Stimulated activated CD8-positive, alpha-beta memory T cell treated with anti-CD3 and anti-CD28 coated beads, Interleukin-4, amount 100 ng/mL, for 24 hours (primary cell): ENCODE measurements at places on chromosomes 12 and 14.

- no peak for DNase-seq
Measured at GRCh38 chr12:92504594-92504981, 198.2 kb upstream of the PLEKHG7 start.

DNA sequence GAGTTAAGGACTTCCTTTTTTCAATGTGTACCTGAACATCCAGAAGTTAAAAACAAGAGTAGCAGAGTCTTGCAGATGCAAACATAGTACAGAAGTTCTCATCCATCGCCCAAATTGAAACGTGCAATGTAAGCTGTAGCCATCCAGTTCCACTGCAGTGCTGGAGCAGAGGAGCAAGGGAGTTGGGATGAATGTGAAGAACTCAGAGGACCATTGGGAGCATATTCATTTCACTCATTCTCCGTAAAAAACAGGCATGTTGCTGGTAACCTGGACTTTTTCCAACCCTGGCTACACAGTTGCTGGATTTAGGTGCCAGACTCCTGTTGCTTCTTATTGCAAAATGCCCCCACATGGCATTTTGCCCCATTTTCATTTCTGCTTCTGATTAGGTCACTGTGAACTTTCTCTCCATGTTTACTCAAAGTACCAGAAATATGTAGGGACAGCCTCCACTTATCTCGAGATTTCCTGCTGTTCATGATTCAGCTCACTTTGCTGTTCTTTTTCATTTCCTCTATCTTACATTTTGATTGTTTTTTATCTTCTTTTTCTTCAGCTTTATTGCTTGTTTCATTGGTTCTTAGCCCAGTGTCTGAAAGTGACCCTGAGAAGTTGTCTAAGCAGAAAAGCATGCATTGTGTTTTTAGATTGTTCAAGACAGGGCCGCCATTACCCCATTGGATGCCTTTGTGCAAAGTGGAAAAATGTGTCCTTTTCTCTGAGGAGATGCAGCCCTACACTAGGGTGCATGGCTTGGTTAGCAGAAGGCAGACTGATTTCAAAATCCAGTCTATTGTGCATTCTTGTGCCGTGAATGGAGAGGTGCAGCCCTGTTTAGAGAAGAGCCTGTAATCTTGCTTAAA is 109.0 kb upstream of the AMIGO2 start:
- no peak for DNase-seq

- no peak for DNase-seq
Measured at GRCh38 chr12:124321556-124322270, 26.8 kb downstream of the RFLNA start.

- no peak for DNase-seq
Measured at GRCh38 chr14:101627915-101628262, 66.6 kb downstream of the DIO3 start.

GRCh38 chr12:102543494-102544485 is 63.4 kb upstream of the IGF1 start:
- no peak for DNase-seq

DNA sequence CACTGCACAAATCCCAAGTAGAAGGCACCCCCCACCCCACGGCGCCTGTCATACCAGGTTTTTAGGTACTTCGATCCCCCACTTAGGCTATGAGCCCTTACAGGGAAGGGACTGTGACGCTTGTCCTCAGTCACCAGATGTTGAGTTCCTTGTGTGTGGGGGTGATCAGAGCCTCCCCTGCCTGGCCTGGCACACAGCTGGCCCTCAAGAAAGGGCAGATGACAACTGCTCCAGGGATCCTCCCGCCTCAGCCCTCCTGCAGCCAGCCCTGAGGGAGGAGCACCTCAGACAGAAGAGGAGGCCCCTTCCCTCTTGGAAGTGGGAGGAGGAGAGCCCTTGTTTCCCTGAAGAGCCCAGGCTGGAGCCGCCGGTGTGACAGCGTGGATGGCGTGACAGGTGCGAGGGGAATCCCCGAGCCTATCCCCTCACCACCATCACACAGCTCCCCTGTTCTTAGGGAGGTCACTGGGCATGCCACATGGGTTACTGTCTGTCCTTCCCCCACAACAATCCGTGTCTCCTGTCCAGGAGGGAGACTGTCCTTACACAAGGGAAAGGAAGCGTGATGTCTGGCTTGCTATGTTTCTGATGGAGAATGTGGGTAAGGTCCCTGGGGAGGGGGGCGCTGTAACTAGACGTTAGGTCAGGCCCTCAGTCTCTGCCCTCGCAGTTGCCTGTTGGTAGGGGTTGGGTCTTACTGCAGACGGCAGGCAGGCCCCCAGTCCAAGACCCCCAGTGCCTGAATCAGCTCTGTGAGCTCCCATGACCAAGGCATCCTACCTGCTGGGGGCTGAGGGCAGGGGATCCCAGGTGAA is 31.4 kb downstream of the P2RX4 start:
- no peak for DNase-seq

GRCh38 chr14:71694591-71695530 is 237.4 kb upstream of the RGS6 start:
- DNase-seq, result no peak

DNA sequence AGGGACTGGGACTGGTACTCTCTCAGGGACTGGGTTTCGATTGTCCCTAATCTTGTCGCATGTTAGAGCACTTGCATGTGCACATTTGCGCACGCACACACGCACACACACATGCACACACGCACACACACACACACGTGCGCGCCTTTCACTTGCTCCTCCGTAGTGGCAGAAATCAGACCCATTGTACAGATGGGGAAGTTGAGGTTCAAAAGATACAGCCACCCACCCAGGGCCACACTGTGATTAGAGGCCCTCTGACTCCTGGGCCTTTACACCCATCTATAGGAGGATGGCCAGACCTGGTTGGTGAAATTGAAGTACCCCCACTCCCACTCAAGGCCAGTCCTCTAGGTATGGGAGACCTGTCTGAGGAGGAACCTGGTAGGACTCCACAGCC is 167.8 kb upstream of the LHX5 start:
- DNase-seq, result no peak

- DNase-seq, result no peak
Measured at GRCh38 chr12:57058454-57058853, 8.5 kb upstream of the MYO1A start.

DNA sequence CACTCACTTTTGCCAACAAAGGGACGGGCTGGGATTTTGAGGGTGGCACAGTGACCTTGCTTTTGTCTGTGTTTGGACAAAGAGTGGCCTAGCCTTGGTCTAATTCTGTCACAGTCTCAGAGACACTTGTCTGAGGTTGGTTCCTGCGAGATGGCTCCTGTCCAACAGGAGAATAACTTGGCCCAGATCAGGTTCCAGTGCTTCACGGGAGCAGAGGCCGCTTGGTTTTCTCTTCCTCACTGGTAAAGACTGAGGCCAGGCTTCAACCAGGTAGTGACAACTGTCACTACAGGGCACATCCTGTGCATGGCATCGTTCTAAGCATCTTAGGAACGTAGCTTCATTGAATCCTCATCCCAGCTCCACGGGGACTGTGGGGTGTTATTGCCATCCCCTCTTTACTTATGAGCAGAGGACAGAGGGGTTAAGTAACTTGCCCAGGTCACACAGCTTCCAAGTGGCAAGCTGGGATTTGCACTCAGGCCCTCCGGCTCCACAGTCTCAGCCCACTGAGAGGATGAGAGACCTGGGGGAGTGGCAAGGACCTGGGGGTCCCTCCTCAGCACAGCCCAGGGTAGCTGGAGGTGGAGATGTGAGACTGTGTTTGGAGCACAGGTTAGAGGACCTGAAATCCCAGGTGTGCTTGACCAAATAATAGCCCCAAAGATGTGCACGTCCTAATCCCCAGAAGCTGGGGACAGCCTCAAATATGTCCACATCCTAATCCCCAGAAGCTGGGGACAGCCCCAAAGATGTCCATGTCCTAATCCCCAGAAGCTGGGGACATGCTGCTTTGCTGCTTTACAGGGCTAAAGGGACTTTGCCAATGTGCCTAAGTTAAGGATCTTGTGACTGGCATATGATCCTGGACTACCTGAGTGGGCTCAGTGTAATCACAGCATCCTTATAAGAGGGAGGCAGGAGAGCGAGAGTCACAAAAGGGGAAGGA is 179.2 kb upstream of the RTL1 start:
- no peak for DNase-seq

GRCh38 chr12:119694111-119694510 is 26.2 kb downstream of the PRKAB1 start:
- DNase-seq, result no peak

- no peak for DNase-seq
Measured at GRCh38 chr12:26044007-26044394, 80.8 kb downstream of the BHLHE41 start.

- no peak for DNase-seq
Measured at GRCh38 chr14:69012256-69012953, 33.3 kb upstream of the ACTN1 start.
